NCI-H1694 (cell line): ENCODE measurements at places on chromosomes 5 and 9.

DNA sequence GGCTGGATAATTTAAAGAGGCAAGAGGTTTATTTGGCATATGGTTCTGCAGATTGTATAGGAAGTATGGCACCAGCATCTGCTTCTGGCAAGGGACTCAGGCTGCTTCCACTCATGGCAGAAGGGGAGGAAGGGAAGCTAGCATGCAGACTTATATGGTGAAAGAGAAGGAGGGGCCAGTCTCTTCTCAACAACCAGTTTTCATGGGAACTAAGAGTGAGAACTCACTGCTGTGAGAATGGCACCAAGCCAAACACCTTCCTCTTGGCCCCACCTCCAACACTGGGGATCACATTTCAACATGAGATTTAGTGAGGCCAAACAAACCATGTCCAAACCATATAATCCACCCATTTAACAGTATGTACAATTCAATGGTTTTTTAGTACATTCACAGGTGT, 113.3 kb upstream of the SHB start:
- no peak for DNase-seq

DNA sequence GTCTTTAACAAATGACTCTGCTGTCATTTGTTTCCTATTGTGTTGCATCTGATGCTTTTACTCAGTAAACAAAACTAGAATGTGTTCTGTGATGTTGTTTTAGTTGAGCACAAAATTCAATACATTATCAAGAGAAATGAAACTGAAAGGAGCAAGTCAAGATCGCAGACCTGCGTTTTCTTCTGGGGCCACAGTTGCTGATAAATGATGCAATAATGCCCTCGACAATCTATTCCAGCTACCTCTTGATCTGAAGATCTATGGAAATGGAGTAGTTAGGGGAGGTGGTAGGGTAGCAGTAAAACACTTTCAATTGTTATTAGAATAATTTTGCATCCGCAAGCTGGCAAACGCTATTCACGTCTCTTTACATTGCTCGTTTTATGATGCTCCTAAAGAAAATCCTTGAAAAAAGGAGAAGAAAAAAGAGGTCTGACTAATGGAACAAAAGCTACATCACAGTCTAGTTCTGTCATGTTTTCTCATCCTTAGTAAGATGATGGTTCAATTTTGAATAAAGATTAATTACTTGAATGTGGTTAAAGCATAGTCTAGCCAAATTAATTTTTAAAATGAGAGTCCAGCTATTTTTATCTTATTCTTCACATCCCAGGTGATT, 1.6 kb downstream of the ZNF366 start:
- DNase-seq = no peak

DNA sequence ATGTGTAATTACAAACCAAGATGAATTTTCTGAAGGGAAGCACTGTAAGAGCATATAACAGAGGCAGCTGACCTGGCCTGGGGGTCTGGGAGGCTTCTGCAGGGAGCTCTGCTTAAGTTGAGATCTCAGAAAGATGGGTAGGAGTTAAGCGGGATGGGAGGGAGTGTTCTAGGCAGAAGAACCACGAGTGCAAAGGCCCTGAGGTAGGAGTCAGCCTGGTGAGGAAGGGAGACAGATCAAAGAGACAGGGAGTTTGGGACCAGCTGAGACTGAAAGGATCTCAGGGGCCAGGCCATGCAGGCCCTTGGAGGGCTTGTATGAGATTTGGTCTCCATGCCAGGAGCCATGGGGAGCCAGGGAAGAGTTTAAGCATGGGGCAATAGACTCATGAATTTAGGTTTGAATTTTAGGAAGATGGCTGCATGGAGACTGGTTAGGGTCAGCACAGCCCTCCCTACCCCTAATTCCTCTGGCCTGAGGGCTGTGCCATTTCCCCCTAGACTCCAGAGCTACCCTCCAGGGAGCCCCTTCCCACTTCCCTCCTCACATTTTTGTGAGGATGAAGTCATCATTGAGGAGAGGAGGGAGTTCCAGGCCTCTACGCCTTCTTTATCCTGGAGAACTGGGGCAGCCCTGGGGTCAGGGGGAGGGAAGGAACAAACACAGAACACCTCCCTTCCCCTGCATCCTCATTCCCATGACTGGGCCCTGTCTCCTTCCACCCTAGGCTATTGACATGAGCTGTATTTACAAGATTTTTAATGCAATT, 4.8 kb upstream of the ARAP3 start:
- DNase-seq = no peak

- DNase-seq = no peak
Measured at GRCh38 chr9:13140843-13141592, 138.5 kb downstream of the MPDZ start.

- no peak for DNase-seq
Measured at GRCh38 chr9:31032206-31032605, 1352.2 kb upstream of the ACO1 start.

GRCh38 chr5:3194271-3194670, 401.4 kb upstream of the IRX1 start:
- no peak for DNase-seq

DNA sequence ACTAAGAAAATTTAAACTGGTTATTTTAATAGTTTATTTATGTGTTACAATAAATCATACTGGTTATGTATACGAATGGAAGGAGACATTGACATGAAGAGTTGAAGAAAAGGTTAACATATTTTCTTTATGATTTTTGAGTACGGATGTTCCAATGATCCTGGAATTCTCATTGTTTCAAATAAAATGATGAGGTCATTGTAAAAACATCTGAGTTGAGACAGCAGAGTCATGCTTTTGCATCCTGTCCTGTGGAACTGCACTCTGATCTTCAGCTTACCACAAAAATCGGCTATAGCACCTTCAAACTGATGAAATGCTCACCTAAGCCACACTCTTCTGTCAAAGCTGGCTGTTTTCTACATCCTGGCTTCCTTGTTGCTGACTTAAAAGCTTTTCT, 67.8 kb downstream of the PTCD2 start:
- no peak for DNase-seq

DNA sequence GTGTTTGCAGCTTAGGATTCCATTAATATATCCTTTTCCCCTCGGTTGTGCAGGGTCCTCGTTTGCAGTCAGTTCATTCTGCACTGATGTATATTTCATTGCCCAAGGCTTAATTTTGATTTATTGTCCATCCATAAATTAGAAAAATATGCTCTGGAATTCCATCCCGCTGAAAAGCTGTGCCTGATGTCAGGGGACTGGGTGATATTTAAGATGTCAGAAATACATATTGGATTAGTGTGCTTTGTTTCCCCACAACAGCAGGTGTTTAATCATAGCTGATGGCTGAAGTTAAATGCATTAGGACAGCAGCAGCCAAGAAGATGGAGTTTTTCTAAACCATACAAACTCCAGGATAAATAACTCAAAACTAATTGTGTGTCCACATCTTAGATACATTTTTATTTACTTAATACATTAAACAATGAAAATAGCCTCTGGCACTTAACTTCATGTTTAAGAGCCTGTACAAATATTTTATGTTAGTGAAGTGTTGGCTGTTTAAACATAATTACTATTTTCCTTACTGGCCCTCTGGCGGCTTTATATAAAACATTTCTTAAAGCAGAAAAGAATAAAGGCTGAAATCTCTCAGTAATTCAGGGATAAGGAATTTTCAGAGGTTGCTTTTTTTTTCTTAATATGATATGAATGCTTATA, 170.4 kb upstream of the TBCA start:
- DNase-seq = no peak
